Fibroblast of upper back skin (primary cell): ENCODE measurements at places on chromosomes 7 and 10.

GRCh38 chr7:101599787-101600186 is 29.3 kb downstream of the MYL10 start:
- DNase-seq: no peak

DNA sequence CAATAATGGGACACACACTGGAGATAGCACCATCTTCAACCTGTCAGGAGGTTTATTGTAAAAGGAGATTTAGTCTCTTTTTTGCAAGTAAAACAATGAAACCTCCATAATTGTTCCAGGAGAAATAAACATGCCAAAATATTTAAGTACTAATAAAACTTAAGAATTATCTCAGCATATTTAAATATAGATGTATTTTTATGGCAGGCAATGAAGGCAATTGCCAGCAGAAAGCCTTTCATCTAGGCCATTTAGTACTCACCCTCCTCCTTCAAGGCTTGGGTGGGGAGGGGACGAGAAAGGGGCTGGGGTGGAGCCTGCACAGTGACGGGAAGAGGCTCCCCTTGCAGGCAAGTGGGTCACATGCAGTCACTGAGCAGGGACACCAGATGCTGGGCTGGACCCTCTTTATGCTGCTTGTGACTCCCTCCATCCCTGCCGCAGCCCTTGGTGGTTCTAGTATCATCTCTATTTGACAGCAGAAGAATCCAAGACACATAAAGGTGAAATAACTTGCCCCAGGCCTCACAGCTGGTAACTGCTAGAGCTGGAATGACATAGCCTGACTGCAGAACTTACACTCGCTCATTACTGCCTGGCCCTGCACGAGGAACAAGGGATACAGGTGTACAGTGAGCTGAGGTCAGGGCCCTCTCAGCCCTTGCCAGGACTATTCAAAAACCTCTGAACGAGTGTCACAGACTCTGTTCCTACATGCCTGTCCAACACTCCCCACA is 449.5 kb upstream of the ZMIZ1 start:
- DNase-seq: no peak

DNA sequence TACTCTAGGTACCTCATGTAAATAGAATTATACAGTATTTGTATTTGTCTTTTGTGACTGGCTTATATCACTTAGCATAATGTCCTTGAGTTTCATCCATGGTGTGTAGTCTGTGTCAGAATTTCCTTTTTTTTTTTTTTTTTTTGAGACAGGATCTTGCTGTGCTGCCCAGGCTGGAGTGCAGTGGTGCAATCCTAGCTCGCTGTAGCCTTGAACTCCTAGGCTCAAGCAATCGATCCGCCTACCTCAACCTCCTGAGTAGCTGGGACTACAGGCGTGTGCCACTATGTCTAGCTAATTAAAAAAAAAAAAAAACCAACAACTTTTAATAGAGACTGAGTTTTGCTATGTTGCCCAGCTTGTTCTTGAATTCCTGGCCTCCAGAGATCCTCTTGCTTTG is 89.8 kb upstream of the PODXL start:
- no peak for DNase-seq

- peak; percentile 93 for DNase-seq
Observed at GRCh38 chr10:3197348-3198003, 24.9 kb upstream of the PITRM1 start.
